ELF-1 (cell line): ENCODE measurements at places on chromosomes 13 and 19.
A peak's percentile ranks its signal among the peaks of the same experiment; 100 is the strongest.

DNA sequence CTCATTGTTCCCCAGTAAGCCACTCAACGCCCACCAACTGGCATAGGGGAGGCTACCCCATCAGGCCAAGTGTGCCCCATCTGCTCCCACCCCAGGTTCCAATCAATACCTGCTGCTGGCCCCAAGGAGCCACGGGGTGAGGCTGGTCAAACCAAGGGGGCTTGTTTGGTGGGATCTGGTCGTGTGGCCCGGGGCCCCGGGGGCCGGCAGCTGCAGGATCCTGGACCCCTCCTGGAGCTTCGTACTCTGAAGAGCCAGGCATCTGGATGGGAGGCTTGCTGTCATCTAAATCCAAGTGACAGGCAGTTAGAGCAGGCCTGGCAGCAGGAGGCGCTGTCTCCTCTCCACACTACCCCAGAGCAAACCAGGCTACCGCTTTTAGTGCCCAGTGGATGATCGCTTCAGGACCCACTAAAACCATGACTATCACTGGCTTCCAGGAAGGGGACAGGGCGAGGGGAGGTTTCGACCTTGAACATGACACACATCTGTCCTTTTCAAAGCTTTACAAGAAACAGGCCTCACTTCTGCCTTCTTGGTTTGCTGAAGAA, 14.2 kb downstream of the CHERP start:
- peak; percentile 70 for DNase-seq

- DNase-seq: peak; percentile 91
These were observed 1.1 kb downstream of the ISYNA1 start for GRCh38 chr19:18436671-18437490.

GRCh38 chr19:41398598-41398997, 980 bp downstream of the BCKDHA start:
- DNase-seq: no peak

DNA sequence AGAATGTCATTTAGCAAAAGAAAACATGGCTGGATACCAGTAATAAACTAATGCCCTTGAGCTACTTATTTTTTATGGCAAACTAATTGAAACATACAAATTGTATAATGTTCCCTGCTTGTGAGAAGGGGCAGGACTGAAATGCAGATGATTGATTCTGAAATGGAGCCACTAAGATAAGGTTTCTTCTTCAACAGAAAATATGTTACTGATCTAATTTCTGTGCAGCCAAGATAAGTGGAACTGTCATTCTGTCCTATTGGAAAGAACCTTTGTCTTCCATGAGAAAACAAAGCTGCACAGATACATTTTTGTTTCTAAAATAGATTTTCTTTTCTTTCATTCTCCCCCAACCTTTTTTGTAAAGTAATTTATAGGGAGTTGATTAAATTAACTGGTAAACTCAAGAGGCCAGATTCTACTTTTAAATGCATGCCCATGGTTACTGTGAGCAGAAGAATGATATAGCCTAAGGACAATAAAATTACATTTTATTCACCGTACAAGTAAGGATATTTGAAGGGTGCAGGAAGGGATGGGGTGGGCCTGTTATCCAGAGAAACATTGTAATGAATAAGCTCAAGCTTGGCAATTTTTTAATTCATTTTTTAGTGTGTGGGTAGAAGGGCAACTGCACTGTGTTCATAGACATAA, 39.9 kb downstream of the STARD13 start:
- no peak for DNase-seq

DNA sequence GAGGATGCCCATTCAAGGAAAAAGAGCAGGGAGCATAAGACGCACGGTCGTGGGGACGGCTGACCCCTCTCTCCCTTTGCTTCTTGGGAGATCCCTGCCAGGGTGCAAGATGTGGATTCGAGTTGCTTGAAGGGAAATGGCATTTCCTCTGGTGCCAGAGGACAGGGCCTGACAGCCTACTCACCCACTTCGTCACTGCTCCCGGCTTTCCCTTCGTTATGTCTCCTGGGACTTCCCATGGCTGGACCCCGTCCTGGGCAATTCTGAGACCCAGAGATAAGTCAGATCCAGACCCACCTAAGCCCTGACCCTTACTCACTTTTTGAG, 1.2 kb downstream of the TBC1D17 start:
- DNase-seq: no peak

DNA sequence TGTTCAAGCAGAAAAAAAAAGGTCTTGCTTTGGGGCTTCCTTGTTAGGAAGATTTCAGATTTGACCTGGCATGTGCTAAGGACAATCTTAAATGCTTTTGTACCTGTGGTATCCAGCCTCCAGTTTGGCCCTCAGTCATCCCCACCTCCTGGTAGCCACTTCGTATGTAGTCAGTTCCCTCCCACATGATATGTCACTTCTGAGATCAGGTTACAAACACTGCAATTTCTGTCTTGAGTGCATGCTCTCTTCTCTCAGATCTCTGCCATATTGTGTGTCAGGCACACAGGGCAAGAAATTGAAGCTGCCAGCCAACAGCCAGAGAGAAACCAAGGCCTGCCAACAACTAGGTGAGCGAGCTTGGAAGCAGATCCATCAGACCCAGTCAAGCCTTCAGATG, 60.3 kb upstream of the STARD13 start:
- DNase-seq: no peak

DNA sequence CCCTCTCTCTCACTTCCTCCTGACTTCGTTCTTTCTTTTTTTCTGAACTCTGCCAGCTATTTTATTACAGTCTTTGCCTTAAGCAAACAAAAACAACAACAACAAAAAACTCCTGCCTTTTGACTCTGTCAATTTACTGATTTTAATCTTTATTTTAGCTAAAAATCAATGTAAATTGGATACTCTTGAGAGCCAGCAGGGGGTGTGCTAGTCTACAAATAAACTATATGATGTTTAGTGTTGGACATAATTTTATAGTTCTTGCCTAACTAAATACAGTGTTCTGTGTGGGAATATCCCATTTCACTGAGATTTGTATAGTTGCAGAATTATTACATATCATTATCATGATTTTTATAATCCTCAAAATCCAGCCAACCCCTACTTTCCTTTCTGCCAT, 1199.9 kb upstream of the SPRY2 start:
- no peak for DNase-seq

GRCh38 chr19:31694761-31695160, 345.5 kb upstream of the TSHZ3 start:
- DNase-seq: no peak

- peak; percentile 8 for DNase-seq
These were observed 43.0 kb downstream of the CACNA1A start for GRCh38 chr19:13463296-13463695.

DNA sequence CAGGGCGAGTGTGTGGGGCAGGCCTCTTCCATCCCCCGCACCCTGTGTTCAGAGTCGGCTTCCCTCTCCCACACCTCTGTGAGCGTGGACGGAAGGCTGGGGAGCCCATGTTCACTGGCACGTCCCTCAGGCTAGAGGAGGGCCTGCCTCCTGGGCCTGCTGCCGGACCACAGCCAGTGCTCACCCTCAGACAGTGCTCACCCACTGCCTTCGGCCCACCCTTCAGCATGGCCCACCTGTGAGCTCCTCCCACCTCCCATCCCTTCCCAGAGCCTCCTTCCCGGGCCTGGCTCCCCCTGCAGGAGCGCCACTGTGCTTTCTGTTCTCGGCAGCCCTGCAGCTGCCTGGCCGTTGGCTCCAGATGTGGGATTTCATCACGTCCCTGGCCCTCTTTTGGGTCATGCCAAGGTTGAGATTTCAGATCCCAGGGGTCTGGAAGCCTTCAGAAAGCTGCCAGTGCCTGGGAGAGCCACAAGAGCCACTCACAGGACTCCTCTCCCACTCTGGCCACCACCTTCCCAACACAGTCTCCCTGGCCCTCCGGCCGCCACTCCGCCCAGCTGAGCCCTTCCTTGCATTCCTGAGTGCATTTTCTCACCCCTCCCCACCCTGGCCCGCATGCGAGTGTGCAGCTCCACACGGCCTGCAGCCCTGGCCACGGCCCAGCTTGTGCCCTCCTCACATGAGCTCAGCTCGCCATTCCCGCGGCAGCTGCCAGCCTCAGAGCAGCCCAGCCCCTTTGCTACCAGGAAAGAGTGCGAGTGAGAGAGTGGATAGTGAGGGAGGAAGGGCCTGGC, 25.3 kb downstream of the CAPN12 start:
- peak; percentile 79 for DNase-seq
